ENCODE measurements at places on chromosomes 7 and 10. TPM values are rescaled to one million over a fixed set of nuclear protein-coding genes. Genes with fewer than 3 reads are reported as not detected.

DNA sequence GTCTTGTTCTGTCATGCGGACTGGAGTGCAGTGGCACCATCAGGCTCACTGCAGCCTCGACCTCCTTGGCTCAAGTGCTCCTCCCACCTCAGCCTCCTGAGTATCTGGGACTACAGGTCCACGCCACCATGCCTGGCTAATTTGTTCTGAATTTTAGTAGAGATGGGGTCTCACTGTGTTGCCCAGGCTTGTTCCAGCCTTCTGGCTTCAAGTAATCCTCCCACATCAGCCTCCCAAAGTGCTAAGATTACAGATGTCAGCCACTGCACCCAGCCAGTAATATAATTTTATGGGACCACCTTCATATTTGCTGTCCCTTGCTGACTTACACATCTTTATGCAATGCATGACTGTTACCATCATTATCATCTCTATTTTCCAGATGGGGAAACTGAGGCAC, 1.5 kb upstream of the HSPB1 start:
- no peak for DNase-seq

HMX2 gene
- polyA plus RNA-seq = 0.24 TPM

LSM8 gene
- 43.9 TPM for polyA plus RNA-seq

ELMO1 gene
- polyA plus RNA-seq = 63.6 TPM

PON2 gene
- 4.0 TPM for polyA plus RNA-seq

Measured in naive thymus-derived CD4-positive, alpha-beta T cell (primary cell).